ENCODE measurements at places on chromosomes 6 and 20.

- no peaks in the 10 kb centered on the region for H3K4me1 ChIP-seq
- no peak for DNase-seq
- H3K27ac ChIP-seq: no peak overlapping the region
These were observed 27.1 kb downstream of the BCAS1 start for GRCh38 chr20:54043076-54043967.

- H3K27ac ChIP-seq: no peak overlapping the region
- H3K4me3 ChIP-seq: no peak overlapping the region
- peaks cover 9% of the 10 kb centered on the region for H3K4me1 ChIP-seq
- H3K27me3 ChIP-seq: no peaks in the 10 kb centered on the region
- H3K36me3 ChIP-seq: peaks cover 8% of the 10 kb centered on the region
These were observed 95.1 kb upstream of the IYD start for GRCh38 chr6:150273457-150274309.

- no peak overlapping the region for H3K4me3 ChIP-seq
- H3K27me3 ChIP-seq: no peaks in the 10 kb centered on the region
- H3K27ac ChIP-seq: no peak overlapping the region
- peaks cover 26% of the 10 kb centered on the region for H3K4me1 ChIP-seq
- no peaks in the 10 kb centered on the region for H3K36me3 ChIP-seq
These were observed 64.3 kb upstream of the MLN start for GRCh38 chr6:33868141-33868540.

- H3K36me3 ChIP-seq: peaks cover 66% of the 10 kb centered on the region
- no peak overlapping the region for H3K27ac ChIP-seq
- H3K4me1 ChIP-seq: peaks cover 88% of the 10 kb centered on the region
- H3K27me3 ChIP-seq: no peaks in the 10 kb centered on the region
- H3K4me3 ChIP-seq: 0 out of 2 replicates have a peak overlapping the region, but pooled peaks have one; percentile 24
- no peak for DNase-seq
These were observed 7.2 kb downstream of the MYLIP start for GRCh38 chr6:16136091-16136490.

DNA sequence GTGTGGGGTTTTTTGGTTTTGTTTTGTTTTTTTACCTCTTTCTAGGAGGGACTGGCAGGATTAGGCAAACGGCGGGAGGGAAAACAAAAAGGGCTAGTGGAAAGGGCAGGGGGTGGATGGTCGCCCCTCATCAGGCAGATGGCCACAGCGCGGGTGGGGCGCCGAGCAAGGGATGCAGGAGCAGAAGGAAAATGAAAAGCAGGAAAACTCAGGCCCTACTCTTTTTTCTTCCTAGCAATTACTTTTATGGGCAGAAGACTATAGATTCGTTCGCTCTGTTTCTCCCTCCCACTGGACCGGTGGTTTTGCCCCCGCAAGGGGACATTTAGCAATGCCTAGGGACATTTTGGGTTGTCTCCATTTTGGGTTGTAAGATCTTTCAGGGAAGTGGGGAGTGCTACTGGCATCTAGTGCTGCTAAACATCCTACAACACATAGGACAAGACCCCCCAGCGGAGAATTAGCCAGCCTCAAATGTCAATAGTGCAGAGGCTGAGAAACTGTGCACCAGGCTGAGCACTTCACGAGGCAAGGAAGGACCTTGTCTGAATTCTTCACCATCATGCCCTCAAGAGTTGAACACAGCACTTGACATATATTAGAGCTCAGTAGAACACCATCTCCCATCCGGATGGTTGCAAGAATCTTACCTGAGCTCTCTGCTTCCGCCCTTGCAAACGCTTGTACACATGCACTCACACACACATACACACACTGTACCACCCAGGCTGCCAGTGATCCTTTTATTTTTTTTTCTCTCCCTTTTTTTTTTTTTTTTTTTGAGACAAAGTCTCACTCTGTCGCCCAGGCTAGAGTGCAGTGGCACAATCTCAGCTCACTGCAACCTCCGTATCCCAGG is 4.8 kb upstream of the ZMYND8 start:
- peak overlapping the region; percentile 55 for H3K4me3 ChIP-seq
- peaks cover 20% of the 10 kb centered on the region for H3K4me1 ChIP-seq
- no peak for DNase-seq
- no peaks in the 10 kb centered on the region for H3K27me3 ChIP-seq
- peaks cover 13% of the 10 kb centered on the region for H3K36me3 ChIP-seq

- no peak overlapping the region for H3K27ac ChIP-seq
- H3K4me3 ChIP-seq: no peak overlapping the region
- H3K36me3 ChIP-seq: no peaks in the 10 kb centered on the region
- peaks cover 4% of the 10 kb centered on the region for H3K4me1 ChIP-seq
- no peak for DNase-seq
- no peaks in the 10 kb centered on the region for H3K27me3 ChIP-seq
These were observed 292.1 kb downstream of the QKI start for GRCh38 chr6:163706500-163707087.

GRCh38 chr6:68958327-68958726 is 323.2 kb downstream of the ADGRB3 start:
- DNase-seq: no peak
- H3K36me3 ChIP-seq: no peaks in the 10 kb centered on the region
- H3K4me1 ChIP-seq: no peaks in the 10 kb centered on the region
- no peak overlapping the region for H3K27ac ChIP-seq
- no peaks in the 10 kb centered on the region for H3K27me3 ChIP-seq

- no peak for DNase-seq
- H3K27ac ChIP-seq: no peak overlapping the region
- H3K4me1 ChIP-seq: peaks cover 25% of the 10 kb centered on the region
- no peaks in the 10 kb centered on the region for H3K36me3 ChIP-seq
- H3K27me3 ChIP-seq: no peaks in the 10 kb centered on the region
These were observed 585.3 kb upstream of the ARID1B start for GRCh38 chr6:156191895-156192294.

- no peak overlapping the region for H3K27ac ChIP-seq
- peaks cover 23% of the 10 kb centered on the region for H3K36me3 ChIP-seq
- no peak overlapping the region for H3K4me3 ChIP-seq
- H3K4me1 ChIP-seq: peaks cover 2% of the 10 kb centered on the region
- no peaks in the 10 kb centered on the region for H3K27me3 ChIP-seq
These were observed 148.3 kb downstream of the ZNF217 start for GRCh38 chr20:53445321-53445731.

DNA sequence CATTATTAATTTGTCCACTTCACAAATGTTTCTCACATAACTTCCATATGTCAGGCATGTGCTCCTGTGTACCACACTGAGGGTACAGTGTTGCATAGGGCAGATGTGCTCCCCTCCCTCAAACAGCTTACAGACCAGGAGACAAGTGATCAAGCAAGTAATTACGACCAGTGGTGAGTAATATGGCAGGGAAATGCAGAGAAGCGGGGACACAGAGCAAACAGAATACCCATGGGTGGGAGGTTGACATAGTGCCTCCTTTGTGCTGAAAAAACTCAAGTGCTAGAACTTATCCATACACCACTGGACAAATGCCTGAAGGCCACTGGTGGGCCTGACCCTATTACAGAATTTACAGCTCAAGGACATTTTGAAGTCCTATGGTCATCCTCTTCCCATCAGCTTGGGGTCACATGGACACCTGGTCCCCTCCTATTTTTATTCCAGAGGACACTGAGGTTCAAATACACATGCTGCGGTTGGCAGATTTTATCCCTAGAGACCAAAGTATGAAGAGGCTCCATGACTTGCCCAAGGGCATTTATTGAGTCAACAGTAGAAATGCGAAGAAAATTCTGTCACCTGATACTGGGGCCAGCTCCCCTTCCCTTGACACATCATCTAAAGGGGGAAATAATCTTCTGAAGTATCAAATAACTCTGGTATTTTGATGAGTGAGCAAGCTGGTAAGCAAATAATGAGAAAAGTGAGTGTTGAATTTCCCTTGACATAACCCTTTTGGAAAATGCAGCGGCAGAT is 116.6 kb downstream of the QRSL1 start:
- H3K27ac ChIP-seq: no peak overlapping the region
- no peak for DNase-seq
- H3K36me3 ChIP-seq: peaks cover 27% of the 10 kb centered on the region
- no peaks in the 10 kb centered on the region for H3K27me3 ChIP-seq

DNA sequence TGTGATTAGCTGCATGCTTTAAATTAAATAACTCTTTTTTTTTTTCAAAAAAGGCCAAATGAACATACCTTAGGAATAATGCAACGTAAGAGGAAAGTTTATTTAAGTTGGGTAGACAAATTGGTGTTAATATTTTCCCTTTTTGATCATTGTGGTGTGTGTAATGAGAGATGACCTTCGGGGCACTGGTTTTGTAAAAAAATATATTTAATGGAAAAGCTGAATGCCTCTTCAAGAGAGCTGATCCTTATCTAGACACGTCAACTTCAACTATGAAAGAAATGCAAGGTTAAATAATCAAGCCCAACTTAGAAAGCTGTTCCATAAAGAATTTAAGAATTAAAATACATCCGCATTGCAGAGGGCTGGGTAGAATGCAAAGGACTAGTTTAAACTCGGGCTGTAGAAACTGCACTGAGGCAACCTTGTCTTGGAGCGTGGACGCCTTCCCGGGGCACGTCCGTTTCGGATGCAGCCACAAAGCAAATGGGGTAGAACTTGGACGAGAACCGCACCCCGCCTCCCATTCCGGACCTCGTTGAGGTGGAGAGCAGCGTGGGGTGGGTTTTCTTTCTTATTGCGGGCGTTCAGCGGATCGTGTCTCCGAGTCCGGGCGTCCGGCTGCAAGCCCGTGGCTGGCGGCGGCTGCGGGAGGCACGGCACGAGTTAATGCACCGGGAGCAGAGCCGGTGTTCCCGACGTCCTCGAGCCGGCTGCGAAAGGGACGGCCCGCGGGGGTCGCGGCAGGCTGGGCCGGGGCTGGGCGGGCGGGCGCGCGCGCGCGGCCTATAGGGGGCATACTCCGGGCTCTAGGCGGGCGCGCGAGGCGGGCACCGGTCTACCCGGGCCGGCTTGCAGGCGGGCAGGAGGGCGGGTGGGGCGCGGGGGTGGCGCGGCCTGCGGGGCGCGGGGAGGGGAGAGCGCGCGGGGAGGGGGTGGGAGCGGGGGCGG is 1.9 kb downstream of the JARID2 start:
- DNase-seq: peak; percentile 55
- H3K27ac ChIP-seq: peak overlapping the region; percentile 98
- H3K4me3 ChIP-seq: peak overlapping the region; percentile 100
- H3K4me1 ChIP-seq: peaks cover 54% of the 10 kb centered on the region
- H3K27me3 ChIP-seq: no peaks in the 10 kb centered on the region
- H3K36me3 ChIP-seq: peaks cover 29% of the 10 kb centered on the region

- peak overlapping the region; percentile 20 for H3K27ac ChIP-seq
- peaks cover 41% of the 10 kb centered on the region for H3K4me1 ChIP-seq
- no peak for DNase-seq
These were observed 252.6 kb upstream of the CITED2 start for GRCh38 chr6:139627091-139627490.

- H3K4me3 ChIP-seq: no peak overlapping the region
- H3K4me1 ChIP-seq: no peaks in the 10 kb centered on the region
- H3K27me3 ChIP-seq: no peaks in the 10 kb centered on the region
- peaks cover 12% of the 10 kb centered on the region for H3K36me3 ChIP-seq
These were observed 43.0 kb downstream of the CBFA2T2 start for GRCh38 chr20:33532753-33533459.

DNA sequence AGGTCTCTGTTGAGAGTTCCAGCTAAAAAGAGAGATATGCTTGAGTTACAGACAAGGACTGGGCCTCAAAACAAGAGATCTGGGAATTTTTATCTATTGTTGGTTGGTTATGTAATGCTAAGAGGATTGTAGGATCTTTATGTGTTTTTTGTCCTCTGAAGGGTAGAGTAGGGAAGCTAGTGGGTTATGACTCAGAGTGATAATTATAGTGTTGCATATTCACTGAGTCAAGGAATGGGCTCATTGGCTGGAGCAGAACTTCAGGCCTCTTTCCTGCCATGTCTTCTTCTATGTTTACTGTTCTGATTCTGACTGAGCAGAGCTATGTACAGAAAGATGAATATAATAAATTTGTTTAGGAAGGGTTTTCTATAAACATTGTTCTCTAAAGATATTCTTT is 66.1 kb upstream of the NOX3 start:
- H3K4me3 ChIP-seq: no peak overlapping the region
- H3K4me1 ChIP-seq: peaks cover 18% of the 10 kb centered on the region
- DNase-seq: no peak
- no peak overlapping the region for H3K27ac ChIP-seq
- no peaks in the 10 kb centered on the region for H3K27me3 ChIP-seq
- no peaks in the 10 kb centered on the region for H3K36me3 ChIP-seq

DNA sequence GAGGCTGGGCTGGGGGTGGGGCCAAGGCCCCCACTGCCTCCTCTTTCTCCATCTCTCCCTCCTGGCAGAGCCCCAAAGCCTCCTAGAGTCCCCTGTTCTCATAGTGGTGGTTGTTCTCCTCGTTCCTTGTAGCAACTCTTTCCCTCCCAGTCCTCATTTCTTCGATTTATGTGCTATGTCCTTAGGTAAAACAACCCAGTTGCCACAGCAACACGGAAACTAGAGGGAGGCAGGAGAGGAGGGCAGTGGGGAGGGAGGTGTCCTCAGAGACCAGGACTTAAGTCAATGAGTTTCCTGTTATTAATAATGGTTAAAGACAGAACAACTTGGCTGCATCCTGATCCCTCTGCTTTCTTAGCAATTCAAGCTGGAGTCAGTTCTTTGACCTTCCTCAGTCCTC is 161.0 kb downstream of the INSM1 start:
- no peak overlapping the region for H3K4me3 ChIP-seq
- no peaks in the 10 kb centered on the region for H3K36me3 ChIP-seq
- H3K4me1 ChIP-seq: peaks cover 14% of the 10 kb centered on the region
- no peak overlapping the region for H3K27ac ChIP-seq
- no peaks in the 10 kb centered on the region for H3K27me3 ChIP-seq
